Dermis lymphatic vessel endothelial cell (primary cell): ENCODE measurements at places on chromosomes 7 and 10. TPM values are rescaled to one million over a fixed set of nuclear protein-coding genes. Genes with fewer than 3 reads are reported as not detected.

Gene TACR2
- total RNA-seq: 0.11 TPM in 1 of 2 replicates, not detected in the other

Gene AGR3
- total RNA-seq: not detected in 2 replicates

Gene COL13A1
- 0.98 and 1.4 TPM in 2 replicates for total RNA-seq

Gene FAM237B
- not detected in 2 replicates for total RNA-seq

Gene ANXA8
- not detected in 2 replicates for total RNA-seq

Gene USP6NL
- total RNA-seq: 13.2 and 14.3 TPM in 2 replicates

Gene TRIM50
- not detected in 2 replicates for total RNA-seq

Gene TLX1
- not detected in 2 replicates for total RNA-seq

Gene MKLN1
- total RNA-seq: 19.7 and 21.7 TPM in 2 replicates

Gene OGDHL
- total RNA-seq: 0.22 and 0.34 TPM in 2 replicates

Gene NRG3
- 10.6 and 15.2 TPM in 2 replicates for total RNA-seq

Gene GPR85
- 0.11 and 0.17 TPM in 2 replicates for total RNA-seq

Gene TYW1
- total RNA-seq: 10.6 and 15.0 TPM in 2 replicates

Gene GHRHR
- total RNA-seq: not detected in 2 replicates

Gene LIPN
- total RNA-seq: not detected in 2 replicates

Gene PRSS37
- not detected in 2 replicates for total RNA-seq

Gene ACTR1A
- total RNA-seq: 142 and 144 TPM in 2 replicates

Gene DGKB
- total RNA-seq: not detected in 2 replicates

Gene MAP3K8
- total RNA-seq: 3.0 and 4.9 TPM in 2 replicates

Gene AKR1C4
- total RNA-seq: 0.09 TPM in 1 of 2 replicates, not detected in the other

Gene VKORC1L1
- total RNA-seq: 22.6 and 31.2 TPM in 2 replicates

Gene GPR37
- 0.22 and 0.43 TPM in 2 replicates for total RNA-seq

Gene OLAH
- 0.26 TPM in 1 of 2 replicates, not detected in the other for total RNA-seq

Gene MBL2
- total RNA-seq: not detected in 2 replicates

Gene MPP7
- 2.8 and 7.4 TPM in 2 replicates for total RNA-seq

Gene FOXP2
- 1.5 and 4.0 TPM in 2 replicates for total RNA-seq

Gene SLC13A4
- not detected in 2 replicates for total RNA-seq

Gene PNLIP
- total RNA-seq: not detected in 2 replicates

Gene CYP3A7
- total RNA-seq: not detected in 2 replicates

Gene SUN3
- total RNA-seq: not detected in 2 replicates

Gene AS3MT
- total RNA-seq: 0.43 and 0.54 TPM in 2 replicates

Gene HMX3
- total RNA-seq: not detected in 2 replicates

Gene WNT16
- total RNA-seq: not detected in 2 replicates

Gene CDH23
- total RNA-seq: under 0.01 TPM in 2 replicates

Gene FAM24B
- total RNA-seq: 0.76 and 1.0 TPM in 2 replicates

Gene SLC18A3
- total RNA-seq: not detected in 2 replicates

Gene BMPR1A
- total RNA-seq: 0.34 and 0.98 TPM in 2 replicates

Gene MYL7
- total RNA-seq: not detected in 2 replicates

Gene ZNF775
- total RNA-seq: 5.8 and 6.1 TPM in 2 replicates

Gene ADRA2A
- total RNA-seq: under 0.01 TPM in 2 replicates

Gene FFAR4
- not detected in 2 replicates for total RNA-seq

Gene SPDYE5
- not detected in 2 replicates for total RNA-seq

Gene RBP3
- total RNA-seq: not detected in 2 replicates
